ENCODE measurements at places on chromosomes 2 and 18.
A peak's percentile ranks its signal among the peaks of the same experiment; 100 is the strongest.

GRCh38 chr2:100212850-100213249 lies 70.5 kb upstream of the AFF3 start:
- DNase-seq = no peak

GRCh38 chr2:54551123-54551756 lies 95.1 kb downstream of the SPTBN1 start:
- DNase-seq = peak; percentile 75

DNA sequence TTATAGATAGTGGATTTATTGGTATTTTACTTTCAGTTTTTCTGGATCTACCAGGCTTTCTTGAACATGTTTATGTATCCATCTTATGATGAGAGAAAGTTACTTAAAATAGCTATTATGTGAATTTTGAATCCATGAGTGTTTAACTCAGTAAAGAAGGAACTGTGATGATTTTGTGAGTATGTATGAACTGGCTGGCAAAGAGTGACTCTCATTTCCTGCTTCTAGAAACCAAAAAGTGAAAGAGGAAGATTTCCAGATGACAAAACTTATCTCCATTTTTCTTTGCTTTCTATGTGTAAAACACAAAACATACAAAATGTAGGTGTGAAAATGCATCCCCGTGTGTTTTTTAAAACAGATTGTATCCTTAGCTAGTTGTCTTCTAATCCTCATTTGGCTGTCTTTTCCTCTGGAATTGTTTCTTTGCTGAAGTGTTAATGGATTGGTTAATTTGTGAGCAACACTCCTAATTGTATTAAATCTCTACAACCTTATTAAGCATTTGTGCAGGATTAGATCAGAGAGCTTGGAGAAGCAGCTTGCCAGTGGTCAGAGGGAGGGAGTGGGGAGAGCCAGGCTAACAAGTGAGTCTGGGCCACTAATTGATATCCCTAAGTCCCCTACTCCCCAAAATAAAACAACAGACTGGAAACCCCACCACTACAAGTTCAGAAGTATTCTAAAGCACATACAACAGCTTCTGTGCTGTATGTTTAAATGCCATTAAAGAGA lies 23.9 kb downstream of the PTPRM start:
- no peak for DNase-seq

GRCh38 chr2:149348291-149348690 lies 17.9 kb downstream of the LYPD6 start:
- no peak for DNase-seq

DNA sequence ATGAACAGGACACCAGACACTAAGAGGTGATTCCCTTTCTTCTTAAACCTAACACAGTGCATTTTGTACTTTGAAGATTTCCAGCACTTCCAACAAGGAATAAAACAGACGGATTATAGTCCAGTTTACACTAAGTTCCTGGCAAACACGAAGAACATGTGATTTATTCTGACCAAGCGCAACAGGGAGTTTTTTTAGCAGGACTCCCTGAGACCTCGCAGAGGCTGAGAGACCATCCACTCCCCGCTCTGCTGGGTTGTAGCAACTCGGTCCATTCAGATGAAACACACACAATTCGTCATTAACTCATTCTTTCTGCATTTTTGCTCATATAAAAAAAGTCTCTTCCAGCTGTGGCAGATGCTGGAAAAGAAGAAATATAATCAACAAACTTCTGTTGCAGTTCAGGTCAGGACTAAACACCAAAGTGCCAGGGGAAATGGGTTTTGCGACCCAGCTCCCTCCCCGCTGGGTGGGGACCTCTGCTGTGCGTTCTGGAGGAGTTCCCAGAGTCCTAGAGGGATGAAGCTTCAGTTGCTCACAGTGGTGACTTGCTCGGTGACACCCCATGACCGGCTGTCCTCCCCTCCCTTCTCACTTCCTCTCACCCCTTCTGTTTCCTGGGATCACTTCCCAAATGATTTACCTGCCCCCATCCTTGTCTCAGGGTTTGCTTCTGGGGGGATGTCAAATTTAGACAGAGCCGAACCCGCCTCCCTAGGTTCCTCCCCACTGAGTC lies 52.5 kb downstream of the KCNF1 start:
- DNase-seq = no peak

DNA sequence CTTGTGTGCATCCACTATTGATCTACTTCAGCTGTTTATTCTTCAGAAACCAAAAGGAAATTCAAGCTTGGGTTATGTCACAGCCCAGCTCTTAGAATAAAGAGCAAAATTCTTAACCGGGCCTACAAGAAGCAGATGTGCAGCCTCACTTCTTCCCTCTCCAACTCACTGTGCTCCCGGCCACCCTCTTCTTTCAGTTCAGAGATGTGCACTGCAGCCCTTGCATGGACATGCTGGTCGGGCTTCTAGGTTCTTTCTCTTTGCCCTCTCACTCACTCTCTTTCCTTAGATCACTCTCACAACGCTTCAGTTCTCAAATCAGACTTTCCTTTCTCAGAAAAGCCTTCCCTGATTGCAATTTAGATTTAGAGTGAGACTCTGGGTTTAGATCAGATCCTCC lies 104.1 kb downstream of the CHN1 start:
- DNase-seq = no peak

DNA sequence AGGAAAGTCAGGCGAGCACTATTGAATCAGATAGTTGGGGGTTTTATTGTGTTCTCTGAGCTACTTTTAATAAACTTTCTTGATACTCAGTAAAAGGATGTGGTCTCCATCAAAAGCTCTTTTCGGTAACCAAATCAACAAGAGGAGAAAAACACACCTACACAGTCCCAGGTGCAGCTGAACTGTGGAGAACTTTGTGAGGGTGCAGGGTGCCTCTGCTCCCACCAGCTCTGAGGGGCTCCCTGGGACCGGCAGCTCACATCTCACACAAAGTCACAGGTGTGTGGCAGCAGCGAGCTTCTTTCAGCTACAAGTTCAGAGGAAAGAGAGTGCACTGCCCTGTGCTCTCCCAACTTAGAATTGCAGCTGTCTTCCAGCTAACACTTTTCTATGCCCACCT lies 650.4 kb downstream of the RNF144A start:
- DNase-seq = no peak

DNA sequence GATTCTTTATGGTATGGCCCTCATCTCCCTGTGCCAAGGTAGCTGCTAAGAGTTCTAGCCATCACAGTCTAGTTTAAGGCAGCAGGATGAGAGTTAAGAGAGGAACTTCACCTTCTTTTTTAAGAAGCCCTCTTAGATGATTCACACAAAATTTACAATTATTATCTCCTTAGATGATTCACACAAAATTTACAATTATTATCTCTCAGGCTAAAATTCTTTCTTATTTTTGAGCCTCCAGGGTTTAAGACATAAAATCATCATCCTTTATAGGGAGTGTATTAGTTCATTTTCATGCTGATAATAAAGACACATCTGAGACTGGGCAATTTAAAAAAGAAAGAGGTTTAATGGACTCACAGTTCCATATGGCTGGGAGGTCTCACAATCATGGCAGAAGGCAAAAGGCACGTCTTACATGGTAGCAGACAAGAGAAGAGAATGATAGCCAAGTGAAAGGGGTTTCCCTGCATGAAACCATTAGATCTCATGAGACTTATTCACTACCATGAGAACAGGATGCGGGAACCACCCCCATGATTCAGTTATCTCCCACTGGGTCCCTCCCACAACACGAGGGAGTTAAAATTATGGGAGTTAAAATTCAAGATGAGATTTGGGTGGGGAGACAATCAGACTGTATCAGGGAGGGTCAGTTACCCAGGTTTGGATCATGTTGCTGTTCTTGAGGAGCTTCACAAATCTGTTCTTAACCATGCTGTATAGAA lies 133.0 kb upstream of the MYO3B start:
- DNase-seq = no peak

DNA sequence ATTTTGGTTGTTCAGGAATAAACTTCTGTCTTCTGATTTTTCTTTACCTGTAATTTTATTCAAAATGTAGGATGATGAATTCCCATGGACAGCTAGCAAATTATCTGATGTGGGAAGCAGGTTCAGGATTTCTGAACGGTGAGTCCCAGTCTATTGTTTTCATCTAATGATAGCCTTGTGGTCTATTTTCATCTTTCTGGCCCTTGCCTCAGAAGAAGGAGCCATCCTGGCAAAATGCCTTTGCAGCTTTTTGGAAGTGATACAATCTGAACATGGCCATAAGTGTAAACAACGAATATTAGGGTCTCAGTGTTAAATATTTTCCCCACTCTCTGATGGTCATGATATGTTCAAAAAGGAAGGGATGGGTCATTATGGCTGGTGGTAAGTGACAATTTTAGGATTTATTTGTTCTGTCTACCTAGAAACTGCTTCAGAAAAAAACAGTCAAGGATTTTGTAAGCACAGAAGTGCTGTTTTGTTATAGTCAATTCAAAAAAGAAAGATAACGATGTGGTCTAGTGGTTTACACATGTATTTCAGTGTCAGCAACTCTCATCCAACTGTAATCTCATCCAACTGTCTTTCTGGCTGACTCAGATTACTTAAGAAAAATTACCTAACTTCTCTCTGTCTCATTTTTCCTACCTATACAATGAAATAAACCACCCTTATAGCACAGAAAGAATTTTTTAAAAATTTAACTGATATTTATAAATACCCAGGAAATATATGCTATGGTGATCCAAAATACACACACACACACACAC lies 272.6 kb upstream of the ERBB4 start:
- DNase-seq = no peak

DNA sequence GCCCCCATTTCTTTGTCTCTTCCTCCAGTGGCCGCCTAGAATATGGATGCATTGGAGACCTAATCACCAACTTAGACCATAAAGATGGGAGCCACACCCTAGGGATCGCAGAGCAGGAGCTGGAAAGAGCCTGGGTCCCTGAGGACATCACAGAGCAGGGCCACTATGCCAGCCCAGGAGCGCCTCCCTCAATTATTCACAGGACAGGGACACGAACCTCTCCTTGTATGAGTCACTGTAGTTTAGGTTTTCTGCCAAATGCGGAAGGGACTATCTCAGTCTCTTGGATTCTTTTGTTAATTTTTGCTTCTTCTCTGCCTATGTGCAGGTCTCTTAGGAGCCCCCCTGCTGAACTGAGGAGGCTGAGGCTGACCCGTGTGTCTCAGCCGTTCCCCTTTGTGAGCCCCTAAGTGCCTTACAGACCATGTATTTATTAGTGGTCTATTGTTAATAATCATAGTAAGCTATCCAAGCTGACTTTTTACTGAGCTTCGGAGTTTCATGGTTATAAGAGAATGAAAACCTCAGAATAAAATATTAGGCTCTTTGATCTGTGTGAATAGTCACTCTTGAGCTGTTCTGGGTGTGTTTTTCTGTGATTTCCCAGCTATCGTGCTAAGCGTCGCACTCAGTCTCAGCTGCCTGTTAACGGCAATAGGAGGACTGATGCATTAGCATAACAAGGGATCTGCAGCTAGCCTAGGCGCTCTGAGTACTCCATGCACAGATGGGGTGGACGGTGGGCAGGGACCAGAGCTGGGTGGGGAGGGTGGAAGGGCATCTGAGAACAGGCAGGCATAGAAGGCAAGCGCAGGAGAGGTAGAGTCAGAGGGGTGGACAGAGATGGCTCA lies 12.7 kb upstream of the PTPN4 start:
- no peak for DNase-seq

- DNase-seq = no peak
Measured at GRCh38 chr18:74724186-74724585, 126.5 kb downstream of the ZNF407 start.

- DNase-seq = no peak
Measured at GRCh38 chr2:225472161-225472560, 72.7 kb downstream of the NYAP2 start.

GRCh38 chr2:180314086-180314485 lies 307.0 kb upstream of the CWC22 start:
- no peak for DNase-seq

- no peak for DNase-seq
Measured at GRCh38 chr2:230575642-230576324, 136.9 kb upstream of the CAB39 start.

DNA sequence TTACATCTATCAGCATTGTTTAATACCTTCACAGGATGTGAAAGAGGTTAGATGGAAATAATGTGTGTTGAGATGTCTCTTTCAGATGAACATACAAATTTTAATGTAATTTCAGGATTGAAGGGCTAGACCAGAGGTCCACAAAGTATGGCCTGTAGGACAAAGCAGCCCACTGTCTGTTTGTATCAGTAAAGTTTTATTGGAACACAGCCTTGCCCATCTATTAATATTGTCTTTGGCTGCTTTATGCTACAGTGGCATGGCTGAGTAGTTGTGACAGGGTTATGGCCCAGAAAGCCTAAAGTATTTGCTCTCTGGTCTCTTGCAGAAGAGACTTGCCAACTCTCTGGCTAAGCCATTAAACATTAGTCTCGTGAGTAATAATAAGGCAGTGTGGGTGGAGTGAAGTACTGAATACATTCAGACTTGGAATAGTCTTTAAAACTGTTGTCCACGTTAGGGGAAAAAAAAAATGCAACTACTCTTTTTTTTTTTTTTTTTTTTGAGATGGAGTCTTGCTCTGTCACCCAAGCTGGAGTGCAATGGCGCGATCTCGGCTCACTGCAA lies 74.5 kb upstream of the NOSTRIN start:
- no peak for DNase-seq

- no peak for DNase-seq
Measured at GRCh38 chr18:79610461-79611039, 69.1 kb upstream of the CTDP1 start.

GRCh38 chr2:513981-514706 lies 163.1 kb downstream of the TMEM18 start:
- DNase-seq = peak; percentile 60

DNA sequence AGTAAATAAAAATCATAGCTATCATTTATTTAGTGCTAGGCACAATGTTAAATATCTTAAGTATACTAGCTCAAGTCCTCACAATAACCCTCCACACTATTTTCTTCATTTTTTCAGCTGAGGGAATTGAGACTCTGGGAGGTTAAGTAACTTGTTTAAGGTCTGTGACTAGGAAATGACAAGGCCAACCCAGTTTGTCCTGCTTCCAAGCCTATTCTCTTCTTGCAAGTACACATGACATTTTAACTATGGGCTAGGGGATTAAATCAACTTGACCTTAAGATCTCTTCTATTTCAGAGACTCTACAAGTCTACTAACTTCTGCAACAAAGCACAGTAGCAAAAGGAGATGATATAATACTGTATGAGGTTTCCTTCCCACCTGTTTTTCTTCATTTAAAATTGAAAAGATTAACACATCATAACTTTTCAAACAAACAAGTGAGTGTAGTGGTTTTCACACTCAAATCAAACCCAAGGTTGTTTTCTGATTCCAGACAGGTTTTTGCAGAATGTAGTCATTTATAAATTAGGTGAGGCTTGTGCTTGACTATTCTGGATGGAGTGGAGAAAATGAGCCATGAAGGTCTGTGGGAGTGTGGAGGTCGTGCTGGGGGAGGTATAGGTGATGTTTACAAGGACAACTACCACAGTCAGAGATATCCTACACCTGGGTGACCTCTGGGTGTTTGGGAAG lies 57.0 kb downstream of the CD28 start:
- DNase-seq = no peak
